ENCODE measurements at places on chromosomes 4 and X.

DNA sequence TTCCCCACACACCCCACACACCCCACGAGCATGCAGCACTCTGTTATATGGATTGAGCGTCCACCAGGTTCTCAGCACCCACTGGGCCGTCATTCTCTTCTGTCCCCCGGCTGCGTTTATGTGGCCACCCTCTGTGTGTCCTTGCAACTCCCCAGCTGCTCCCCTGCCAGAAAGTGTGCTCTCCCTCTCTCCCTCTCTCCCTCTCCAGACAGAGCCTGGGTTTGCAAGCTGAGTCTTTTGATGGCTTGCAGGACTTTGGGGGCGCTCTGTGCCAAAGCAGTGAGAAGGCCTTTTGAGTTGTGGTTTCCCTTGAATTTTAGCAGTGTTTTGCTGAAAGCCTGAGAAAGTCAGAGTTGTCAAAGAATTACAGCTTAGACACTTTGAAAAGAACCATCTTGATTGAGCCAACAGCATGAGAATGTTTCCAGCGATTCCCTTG is 173.5 kb downstream of the DCLK2 start:
- DNase-seq = no peak

- DNase-seq = peak; percentile 88
Observed at GRCh38 chrX:15789979-15790768, at the start of gene ZRSR2. TSS of gene ZRSR2 (plus strand) at chrX:15790484. CDS start at chrX:15790496, 12 bp downstream.

- DNase-seq = no peak
Observed at GRCh38 chrX:78957768-78958130, 12.6 kb downstream of the P2RY10 start.

- no peak for DNase-seq
Observed at GRCh38 chr4:66475596-66475995, 805.3 kb upstream of the EPHA5 start.

GRCh38 chr4:139711461-139711860 is 45.8 kb downstream of the MGST2 start:
- no peak for DNase-seq

DNA sequence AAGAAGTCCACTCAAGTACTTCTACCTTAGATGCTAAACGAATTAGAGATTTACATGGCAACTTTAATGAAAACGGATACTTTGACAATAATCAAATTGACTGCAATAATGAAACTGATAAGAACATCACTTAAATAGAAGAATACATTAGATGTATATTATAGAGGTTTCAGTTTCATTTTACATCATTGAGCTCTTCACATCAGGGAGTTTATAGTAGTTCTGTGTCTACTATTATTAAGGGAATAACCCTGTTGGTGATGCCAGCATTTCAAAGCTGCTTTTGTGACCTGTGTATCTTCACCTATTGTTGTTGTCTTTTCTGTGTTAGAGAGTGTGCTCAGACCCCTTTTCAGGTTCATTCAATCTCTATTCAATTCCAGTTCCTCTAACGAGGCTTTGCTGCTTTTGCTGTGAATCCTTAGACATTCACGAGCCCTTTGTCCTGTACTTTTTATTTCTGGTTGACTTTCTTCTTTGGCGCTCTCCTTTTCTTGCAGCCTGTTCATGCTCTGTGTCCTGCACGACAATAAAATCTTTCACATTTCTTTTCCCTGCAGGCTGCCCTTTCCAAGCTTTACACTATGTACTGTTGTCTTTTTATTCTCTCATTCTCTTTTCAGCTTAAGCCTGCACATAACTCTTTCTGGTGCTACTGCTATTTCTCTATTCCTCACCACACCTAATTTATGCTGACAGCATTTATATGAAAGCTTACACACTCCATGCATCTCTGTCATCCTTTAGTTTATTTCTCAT is 232.1 kb downstream of the CPE start:
- DNase-seq = no peak

DNA sequence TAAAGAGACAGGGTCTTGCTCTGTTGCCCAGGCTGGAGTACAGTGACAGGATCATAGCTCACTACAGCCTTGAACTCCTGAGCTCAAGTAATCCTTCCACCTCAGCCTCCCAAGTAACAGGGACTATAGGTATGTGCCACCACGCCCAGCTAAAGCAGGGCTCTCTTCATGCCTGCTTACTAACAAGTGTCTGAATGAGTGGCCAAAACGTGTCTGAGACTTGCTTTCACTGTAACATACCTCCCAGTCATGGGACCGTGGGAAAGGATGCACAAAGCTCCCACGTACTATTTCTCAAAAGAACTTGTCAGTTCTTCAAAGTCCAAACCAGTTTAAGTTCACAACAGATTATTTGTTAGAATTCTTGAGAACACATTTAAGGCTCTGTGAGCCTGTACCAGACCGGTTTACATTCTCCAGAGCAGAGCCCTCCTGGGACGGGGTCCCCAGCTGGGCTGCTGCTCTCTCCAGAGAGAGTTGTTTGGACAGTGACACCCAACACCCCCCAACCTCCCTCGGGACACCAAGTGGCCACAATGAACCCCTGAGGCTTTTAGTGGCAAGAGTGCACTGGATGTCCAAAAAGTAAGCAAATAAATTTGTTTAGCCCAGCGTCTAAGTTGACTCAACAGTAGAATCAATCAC is 24.1 kb downstream of the SH3KBP1 start:
- no peak for DNase-seq

DNA sequence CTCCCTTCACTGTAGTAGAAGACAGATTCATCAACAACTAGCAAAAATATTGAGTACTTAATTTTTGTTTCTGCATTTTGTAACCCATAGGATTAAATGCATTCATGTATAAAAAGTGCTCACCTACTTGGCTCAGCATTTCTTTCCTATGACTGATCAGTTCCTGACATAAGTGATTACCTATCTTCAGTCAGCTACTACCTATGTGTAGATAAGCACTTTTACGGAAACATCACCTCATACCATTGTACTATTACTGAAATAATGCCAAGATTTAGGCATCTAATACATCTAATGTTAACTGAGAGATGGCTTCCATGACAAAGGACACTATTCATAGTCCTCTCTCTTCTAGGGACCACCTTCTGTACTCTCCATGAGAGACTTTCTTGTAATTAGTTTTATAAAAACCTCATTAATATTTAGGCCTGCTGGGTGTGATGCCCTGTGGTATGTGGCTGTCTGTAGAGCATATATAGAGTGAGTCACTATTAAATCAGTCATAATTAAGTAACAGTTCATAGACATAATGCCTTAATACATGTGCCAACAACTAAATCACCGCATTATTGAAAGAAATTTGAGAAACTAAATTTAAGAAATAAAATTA is 147.0 kb downstream of the PDGFC start:
- DNase-seq = no peak

DNA sequence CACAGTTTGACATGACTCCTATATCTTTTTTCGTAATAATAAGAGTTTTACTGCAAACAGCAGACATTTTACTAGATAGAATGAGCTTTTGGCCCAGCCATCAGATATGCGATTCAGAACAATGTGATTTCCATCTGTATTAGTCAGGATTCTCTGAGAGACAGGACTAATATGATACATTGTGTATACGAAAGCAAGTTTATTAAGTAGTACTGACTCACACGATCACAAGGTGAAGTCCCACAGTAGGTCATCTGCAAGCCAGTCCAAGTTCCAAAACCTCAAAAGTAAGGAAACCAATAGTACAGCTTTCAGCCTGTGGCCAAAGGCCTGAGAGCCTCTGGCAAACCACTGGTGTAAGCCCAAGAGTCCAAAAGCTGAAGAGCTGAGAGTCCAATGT is 24.1 kb downstream of the CXCL8 start:
- DNase-seq = no peak

DNA sequence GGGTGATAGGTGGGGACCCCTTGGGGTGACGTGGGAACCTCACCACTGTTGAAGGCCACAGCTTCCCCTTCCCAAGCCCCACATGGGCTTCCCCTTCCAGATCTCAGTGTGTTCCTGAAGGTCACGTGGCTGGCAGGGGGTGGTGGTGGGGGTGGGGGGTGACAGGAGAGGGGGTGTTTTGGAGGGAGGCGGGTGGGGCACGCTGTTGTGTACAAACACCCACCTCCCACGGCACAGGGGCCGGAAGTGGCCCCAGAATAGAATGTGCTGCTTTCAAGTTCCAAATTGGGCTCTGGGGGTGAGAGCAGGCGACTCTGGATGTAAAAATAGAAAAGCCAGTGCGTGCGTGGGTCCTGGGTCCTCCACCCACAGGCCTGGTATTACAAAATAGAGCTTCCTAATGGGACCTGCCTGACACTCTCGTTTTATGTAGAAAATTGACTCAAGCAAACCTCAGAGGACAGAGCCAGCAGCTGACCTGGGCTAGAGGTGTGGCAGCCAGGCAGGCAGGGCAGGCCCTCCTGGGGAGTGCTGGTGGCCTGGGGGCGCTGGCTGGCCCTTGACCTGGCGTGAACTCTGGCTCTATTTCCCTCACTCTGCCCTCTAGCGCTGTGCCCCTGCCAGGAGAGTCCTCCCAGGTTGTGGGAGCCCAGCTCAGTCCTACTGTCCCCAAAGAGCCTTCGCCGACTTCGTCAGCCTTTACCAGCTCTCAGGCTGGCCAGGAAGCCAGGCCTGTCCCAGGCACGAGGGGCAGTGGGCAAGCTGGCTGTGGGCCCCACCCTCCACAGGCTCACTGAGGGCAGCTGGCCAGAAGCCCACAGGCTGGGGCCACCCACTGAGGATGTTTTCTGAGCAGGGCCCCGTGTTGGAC is 5.4 kb upstream of the SH3BP2 start:
- DNase-seq = no peak

- DNase-seq = no peak
Observed at GRCh38 chrX:77347572-77347971, 99.6 kb upstream of the FGF16 start.

GRCh38 chr4:107380190-107380589 is 339.8 kb downstream of the PAPSS1 start:
- DNase-seq = no peak

- no peak for DNase-seq
Observed at GRCh38 chrX:10101269-10101668, 55.5 kb upstream of the CLCN4 start.

- no peak for DNase-seq
Observed at GRCh38 chr4:104966349-104967033, 180.2 kb upstream of the TET2 start.

GRCh38 chr4:67719953-67720617 is 19.1 kb upstream of the UBA6 start:
- DNase-seq = no peak

DNA sequence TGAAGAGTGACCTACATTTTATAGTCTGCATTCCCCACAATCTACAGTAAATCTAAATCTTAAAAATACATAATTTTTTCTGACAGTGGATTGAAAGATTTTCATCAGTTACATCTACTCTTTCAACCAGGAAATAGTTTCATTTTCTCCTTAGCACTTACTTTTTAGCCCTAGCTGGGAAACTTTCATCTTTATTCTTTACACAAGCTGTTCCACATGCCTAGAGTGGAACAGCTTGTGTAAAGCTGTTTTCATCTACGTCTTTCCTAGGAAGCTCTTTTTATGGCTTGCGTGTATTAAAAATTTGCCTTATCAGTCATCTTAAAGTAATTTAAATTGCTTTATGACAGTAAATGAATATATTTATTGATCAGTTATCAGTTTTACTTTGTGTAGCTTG is 40.5 kb downstream of the RBPJ start:
- no peak for DNase-seq

DNA sequence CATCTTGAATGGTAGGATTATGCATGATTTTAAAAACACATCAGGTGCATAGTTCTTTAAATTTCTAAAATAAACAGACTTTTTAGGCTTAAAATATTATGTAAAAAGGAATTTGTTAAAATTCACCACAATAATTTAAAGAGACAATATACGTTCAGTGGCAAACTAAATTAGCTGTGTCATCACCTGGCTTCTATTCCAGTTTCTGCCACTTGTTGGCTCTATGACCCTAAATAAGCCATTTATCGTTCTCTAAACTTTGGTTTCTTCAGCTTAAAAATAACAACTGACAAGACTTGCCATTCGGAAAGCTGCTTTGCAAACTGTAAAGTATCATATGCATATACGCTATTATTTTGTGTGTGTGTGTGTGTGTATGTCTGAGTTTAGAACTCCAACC is 141.3 kb downstream of the MGST2 start:
- no peak for DNase-seq

GRCh38 chr4:163251204-163251603 is 81.2 kb downstream of the NPY1R start:
- no peak for DNase-seq

GRCh38 chrX:30939928-30940327 is 50.9 kb upstream of the TAB3 start:
- no peak for DNase-seq

GRCh38 chr4:56653461-56654237 is 27.4 kb downstream of the HOPX start:
- no peak for DNase-seq

GRCh38 chrX:19577181-19577810 is 62.0 kb upstream of the MAP3K15 start:
- no peak for DNase-seq

DNA sequence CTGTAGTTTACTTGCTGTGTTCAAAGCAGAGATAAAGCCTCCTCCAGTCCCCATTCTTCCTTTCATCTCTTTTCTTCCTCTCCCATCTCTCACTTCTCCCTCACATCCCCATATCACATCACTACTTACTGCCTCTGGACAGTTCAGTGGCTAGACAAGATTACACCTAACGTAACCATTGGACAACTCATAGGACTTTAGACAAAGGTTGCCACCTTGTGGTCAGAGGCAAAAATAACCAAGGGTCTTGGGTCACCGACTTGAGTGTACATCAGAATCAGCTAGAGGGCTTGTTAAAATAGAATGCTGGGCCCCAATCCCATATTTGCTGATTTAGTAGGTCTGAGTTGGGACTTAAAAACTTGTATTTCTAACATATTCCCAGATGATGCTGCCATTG is 109.3 kb upstream of the DGKK start:
- DNase-seq = peak; percentile 35

DNA sequence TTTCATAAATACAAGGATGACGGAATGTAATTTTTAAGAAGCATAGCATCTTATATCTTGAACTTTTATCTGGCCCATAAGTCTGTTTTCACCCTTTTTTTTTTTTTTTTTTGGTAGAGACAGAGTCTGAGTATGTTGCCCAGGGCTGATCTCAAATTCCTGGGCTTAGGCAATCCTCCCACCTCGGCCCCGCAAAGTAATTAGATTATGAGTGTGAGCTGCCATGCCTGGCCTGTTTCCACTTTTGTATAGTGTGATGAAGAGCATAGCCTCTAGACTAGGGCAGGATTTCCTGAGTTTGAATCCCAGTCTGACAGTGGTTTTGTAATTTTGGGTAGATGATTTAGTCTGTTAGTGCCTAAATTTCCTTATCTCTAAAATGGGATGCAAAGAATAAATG is 11.0 kb downstream of the STIM2 start:
- no peak for DNase-seq

- peak; percentile 40 for DNase-seq
Observed at GRCh38 chr4:184473499-184474262, 669 bp downstream of the IRF2 start.

DNA sequence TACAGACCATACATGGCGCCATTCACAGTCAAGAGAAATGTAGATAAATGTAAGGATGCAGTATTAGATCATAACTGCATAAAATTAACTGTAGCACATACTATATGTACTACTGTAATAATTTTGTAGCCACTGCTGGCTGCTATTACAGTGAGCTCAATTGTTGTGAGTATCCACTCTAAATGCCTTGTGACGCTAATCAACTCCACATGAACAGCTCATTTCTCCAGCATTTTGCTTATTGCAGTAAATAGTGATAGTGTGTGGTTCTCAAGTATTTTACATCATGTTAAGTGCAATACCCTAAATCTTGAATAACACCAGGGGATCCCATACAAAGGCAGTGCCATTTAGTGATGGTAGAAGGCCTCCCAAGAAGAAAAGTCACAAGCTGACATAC is 21.2 kb downstream of the FGFBP1 start:
- no peak for DNase-seq

Measured in NCI-H146 (cell line).